Activated CD4-positive, alpha-beta T cell treated with anti-CD3 and anti-CD28 coated beads for 36 hours (primary cell): ENCODE measurements at places on chromosomes 3 and 15. TPM values are rescaled to one million over a fixed set of nuclear protein-coding genes. Genes with fewer than 3 reads are reported as not detected.

GADL1 gene
- total RNA-seq, result not detected

TRIM42 gene
- total RNA-seq, result not detected

CEMIP gene
- 0.04 TPM for total RNA-seq

GHSR gene
- total RNA-seq, result not detected

C3orf20 gene
- not detected for total RNA-seq

ASB14 gene
- total RNA-seq, result not detected

SLC12A8 gene
- total RNA-seq, result 0.26 TPM

ITIH3 gene
- not detected for total RNA-seq

STRIT1 gene
- not detected for total RNA-seq

SLC12A1 gene
- total RNA-seq, result not detected

MESD gene
- 18.6 TPM for total RNA-seq

LRRK1 gene
- 0.35 TPM for total RNA-seq

RBPMS2 gene
- total RNA-seq, result not detected

SLC7A14 gene
- not detected for total RNA-seq

XCR1 gene
- not detected for total RNA-seq

TJP1 gene
- 0.09 TPM for total RNA-seq

PLAAT1 gene
- total RNA-seq, result 0.30 TPM

OXSM gene
- total RNA-seq, result 12.4 TPM

PPM1L gene
- total RNA-seq, result 1.8 TPM

TRA2B gene
- 344 TPM for total RNA-seq

GUCA1C gene
- not detected for total RNA-seq

RASL12 gene
- not detected for total RNA-seq

ST3GAL6 gene
- not detected for total RNA-seq

CASR gene
- total RNA-seq, result 0.05 TPM

MAPK6 gene
- 27.3 TPM for total RNA-seq

EXD1 gene
- total RNA-seq, result not detected

RETNLB gene
- not detected for total RNA-seq

SPRED1 gene
- total RNA-seq, result 0.96 TPM

TRH gene
- total RNA-seq, result not detected

FGF7 gene
- not detected for total RNA-seq

MRPL47 gene
- total RNA-seq, result 56.4 TPM

PAK6 gene
- total RNA-seq, result 0.30 TPM

C3orf22 gene
- total RNA-seq, result not detected

THPO gene
- not detected for total RNA-seq
